PC-9 (cell line): ENCODE measurements at places on chromosomes 7 and 10. TPM values are rescaled to one million over a fixed set of nuclear protein-coding genes. Genes with fewer than 3 reads are reported as not detected.

DNA sequence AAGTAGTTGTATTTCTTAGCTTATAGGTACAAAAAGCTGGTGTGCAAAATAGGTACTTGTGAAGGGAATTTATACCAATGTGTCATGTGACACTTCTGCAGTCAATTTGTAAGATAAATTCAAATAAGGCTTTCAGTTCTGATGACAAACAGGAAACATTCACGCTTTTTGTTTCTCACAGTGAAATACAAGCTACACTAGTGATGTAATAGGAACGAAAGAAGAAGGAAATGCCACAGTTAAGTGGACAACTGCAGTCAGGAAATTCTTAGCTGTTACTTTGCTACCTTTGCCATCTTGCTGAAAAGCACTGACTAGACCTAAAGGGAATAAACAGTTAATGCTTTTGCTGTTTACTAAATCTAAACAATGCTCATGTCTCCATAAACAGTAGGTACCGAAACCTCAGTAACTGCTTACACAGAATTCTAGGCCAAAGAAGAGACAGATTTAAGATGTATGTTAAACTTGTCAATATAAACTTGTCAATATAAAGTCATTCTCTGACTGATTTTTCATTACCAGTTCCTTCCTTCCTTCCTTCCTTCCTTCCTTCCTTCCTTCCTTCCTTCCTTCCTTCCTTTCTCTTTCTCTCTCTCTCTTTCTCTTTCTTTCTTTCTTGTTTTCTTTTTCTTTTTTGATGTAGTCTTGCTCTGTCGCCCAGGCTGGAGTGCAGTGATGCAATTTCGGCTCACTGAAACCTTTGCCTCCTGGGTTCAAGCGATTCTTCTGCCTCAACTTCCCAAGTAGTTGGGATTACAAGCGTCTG, 10.1 kb downstream of the OTUD1 start:
- DNase-seq = no peak

- DNase-seq = no peak
Measured at GRCh38 chr7:158910254-158911053, 54.1 kb downstream of the DYNC2I1 start.

DNA sequence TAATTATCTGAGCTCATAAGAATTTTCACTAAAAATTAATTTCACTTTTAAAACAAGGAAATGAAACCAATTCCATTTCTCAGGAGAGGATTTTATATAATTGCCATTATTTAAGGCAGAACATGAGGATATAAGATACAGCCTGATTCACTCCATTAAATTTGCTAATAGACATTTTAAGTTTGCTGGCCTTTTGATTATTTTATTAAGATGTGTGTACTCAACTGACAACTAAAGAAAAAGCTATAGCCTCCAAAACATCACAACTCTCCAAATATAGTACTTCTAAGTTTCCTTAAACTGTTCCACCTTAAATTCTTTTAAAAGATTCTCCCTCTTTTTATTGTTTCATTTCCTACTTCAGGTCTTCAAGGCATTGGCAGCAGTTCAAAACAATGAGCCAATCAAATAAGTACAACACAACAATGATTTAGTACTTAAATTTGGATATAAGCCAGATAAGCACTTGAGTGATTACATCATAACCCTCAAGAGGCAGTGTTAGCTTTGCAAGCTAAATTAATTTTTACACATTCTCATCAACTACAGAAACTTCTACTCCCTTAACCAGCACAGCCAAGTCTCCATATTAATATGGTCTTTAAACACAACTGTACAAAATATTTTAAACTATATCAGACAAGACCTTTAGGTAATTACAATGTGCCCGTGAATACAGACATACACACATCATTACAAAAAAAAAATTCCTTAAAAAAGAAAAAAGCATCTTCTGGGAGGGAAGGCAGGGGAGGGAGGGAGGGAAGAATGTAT, 121.8 kb downstream of the KMT2C start:
- DNase-seq = peak; percentile 33

CFAP69 gene
- 15.0 and 18.5 TPM in 2 replicates for total RNA-seq

AS3MT gene
- 0.22 TPM in 1 of 2 replicates, not detected in the other for total RNA-seq

DNA sequence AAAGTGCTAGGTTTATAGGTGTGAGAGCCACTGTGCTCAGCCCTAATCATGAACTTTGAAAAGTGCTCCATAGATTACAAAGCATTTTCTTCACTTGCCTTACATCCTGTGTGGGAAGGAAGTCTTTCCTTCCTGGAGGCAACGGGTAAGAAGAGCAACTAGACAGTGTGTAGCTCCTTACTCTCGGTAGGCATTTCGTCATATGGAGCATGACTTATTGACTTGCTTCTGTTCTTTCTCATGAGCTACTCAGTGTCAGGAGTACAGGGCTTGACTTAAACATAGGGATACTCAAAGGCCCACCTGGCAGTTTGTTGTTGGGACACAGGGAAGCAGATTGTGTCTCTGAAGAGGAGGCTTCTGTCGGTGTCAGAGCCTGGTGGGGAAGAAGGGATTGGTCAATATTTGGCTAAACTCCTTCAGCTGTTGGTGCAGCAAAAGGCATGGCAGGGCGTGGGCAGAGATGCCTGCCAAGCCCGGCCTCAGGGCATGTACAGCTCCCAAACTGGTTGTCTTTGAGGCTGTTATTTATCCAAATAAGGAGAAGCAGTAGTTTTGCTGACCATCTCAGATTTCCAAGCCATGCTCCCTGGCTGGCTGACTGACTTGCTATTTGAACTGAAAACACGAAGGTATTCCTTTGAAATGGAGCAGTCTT, 248.9 kb downstream of the KIAA1217 start:
- peak; percentile 83 for DNase-seq

DNA sequence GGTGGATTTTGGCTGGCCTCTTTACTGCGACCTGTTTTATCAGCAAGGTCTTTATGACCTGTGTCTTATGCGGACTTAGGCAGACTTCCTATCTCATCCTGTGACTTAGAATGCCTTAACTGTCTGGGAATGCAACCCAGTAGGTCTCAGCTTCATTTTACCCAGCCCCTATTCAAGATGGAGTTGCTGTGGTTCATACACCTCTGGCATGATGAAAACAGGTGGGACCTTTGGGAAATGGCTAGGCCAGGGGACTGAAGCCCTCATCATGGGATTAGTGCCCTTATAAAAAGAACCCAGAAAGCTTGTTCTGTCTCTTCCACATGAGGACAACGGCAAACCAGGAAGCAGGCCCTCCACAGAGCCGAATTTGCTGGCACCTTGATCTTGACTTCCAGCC, 172.1 kb upstream of the MYO3A start:
- no peak for DNase-seq

DNA sequence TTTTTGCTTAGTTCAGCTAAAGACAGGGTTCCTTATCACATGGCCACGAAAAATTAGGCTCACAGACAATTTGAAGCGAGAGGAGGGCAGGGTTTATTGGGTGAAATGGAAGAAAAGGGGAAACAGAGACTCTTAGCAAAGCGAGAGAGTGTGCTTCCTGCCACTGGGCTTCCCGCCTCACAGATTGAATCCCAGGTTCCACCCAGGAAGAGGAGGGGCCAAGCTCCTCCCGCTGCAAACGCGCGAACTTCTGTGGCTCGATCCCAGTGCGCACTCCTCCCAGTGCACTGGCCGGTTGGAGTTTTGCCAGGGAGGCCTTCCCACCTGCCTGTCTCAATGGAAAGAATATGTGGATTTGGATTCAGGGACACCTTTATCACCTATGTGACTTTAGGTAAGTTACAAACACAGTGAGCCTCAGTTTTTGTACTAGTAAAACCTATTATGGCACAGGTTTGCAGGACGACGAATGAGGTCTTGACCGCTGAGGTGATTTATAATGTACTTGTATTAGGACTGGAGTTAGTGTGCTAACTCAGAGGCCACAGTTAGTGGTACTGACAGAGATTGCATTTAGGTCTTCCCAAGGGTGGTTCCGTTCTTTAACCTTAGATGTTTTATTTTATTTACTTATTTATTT, 48.5 kb upstream of the SP8 start:
- no peak for DNase-seq

RTKN2 gene
- 16.1 and 18.5 TPM in 2 replicates for total RNA-seq

SEMA3D gene
- total RNA-seq = 2.6 and 4.8 TPM in 2 replicates

GRCh38 chr10:121276822-121277221, 321.4 kb downstream of the FGFR2 start:
- DNase-seq = no peak

DNA sequence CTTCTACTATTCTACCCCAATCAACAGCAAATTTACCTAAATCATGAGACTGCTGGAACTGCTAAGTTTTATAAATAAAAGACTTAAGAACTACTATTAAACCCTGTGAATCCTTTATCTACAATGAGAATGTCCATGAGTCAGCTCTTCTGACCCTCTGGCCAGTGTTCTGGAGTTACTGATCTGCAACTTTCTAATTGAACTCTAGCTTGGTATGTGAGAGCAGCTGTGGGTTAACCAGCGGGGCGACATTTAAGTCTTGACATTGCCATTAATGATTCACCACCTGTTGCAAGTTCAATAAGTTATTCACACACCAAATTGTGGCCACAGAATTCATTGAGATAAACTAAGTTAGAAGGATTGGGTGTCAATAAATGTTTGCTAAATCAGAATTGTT, 359.8 kb downstream of the PCDH15 start:
- DNase-seq = no peak

DNA sequence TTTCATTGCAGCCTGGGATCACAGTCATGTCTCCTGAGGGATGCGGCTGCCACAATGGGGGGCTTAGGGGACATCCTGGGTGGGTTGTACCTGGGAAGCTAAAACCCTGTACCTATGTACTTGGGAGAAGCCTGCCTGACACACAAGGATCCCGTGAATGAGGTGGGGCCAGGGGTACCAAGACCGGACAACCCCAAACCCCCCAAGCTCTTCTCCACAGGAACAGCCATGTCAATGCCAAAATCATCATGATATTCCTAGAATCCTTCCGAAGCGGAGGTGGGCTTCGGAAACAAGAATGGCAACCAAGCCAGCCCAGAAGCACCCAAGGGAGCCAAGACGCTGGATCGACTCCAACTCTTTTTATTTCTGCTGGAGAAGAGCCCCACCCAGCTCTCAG, 260.3 kb upstream of the TCERG1L start:
- no peak for DNase-seq

DNA sequence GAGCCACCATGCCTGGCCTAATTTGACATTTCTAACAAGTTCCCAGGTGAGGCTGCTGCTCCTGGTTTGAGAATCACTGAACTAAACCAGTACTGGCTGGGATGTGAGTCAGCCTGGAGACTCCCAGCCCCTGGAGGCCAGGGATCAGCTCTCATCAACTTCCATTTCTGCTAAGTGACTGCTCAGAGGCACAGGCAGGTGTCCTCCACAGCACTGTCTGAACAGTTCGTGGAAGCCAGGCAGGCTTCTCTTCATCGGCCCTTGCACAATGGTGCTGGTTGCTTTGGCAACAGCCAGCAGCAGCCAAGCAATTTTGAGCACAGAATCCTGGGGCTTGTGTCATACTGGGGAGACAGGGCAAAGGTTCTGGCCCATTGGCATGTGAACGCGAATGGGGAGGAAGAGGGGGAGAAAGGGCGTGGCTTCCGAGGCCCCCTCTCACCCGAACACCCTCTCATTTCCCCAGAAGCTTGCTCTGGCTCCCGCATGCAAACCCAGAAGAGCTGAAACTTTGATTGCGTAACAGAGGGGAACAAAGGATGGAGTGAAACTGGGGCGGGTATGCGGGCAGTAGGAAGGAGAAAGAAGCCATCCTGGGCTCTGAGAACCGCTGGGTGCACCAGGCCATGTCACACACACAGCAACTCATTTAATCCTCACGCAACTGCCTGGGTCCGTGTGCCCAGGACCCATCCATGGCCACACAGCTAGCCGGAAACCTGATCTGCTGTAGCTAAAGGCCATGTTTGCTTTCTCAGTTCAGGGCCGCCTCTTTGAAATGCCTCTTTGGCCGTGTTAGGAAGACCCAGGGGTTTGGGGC, 9.0 kb upstream of the POR start:
- peak; percentile 92 for DNase-seq

DNA sequence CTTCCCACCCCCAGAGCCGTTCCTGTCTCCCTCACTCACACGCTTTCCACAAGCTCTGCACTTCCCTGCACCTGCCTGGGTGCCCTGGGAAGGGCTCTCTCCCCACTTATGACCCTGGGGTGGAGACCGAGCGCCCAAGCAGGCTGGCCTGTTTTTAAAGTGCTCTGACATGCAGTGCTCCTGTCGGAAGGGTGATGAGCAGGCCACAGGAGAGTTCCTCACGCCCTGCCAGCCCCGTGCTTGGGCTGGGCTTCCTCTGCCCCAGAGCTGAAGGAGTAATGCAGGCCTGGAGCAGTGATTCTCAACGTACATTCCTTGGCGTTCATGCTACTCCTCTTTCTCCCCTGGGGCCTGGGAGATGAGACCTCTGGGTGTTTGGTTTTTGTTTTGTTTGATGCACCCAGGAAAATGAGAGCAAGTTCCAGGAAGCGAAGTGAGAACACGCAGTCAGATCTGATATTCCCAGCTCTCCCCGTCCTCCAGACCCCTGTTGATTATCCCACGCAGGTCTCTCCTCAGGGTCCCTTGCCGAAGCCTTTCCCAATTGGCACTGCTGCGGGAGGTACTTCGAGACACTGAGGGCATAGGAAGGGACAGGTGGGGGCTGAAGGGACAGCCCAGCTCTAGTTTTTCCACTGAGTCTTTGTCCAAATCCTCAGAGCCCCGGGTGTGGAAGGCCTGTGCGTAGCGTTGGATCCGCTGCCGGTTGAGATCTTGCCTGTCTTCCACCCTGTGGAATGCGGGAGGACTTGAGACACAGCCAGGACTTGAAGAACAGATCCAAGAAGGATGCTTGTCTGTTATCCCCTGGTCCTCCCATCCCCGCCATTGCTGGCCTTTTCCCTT, 14.1 kb downstream of the TRPV6 start:
- no peak for DNase-seq
